Fibroblast of villous mesenchyme (primary cell): ENCODE measurements at places on chromosomes 13 and 19.

DNA sequence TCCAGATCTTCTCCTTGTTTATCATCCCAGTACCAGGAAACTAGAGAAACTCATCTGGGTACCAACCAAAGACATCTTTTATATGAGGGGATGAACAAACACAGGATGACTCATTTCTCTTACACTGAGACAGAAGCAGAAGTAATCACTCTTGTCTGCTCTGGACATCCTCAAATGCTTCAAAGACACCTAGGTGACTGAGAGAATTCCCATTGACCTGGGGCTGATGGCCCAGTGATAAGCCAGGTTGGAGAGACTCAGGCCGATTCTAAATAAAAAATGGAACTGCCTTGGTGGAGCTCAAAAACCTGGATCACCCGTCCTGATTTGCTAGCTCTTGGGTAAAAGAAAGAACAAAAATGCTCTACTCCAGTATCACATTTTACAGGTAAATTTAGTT lies 182.2 kb downstream of the ZNF486 start:
- DNase-seq, result no peak

- DNase-seq, result peak; percentile 10
Measured at GRCh38 chr19:56837492-56838023, 3.0 kb downstream of the PEG3 start.

DNA sequence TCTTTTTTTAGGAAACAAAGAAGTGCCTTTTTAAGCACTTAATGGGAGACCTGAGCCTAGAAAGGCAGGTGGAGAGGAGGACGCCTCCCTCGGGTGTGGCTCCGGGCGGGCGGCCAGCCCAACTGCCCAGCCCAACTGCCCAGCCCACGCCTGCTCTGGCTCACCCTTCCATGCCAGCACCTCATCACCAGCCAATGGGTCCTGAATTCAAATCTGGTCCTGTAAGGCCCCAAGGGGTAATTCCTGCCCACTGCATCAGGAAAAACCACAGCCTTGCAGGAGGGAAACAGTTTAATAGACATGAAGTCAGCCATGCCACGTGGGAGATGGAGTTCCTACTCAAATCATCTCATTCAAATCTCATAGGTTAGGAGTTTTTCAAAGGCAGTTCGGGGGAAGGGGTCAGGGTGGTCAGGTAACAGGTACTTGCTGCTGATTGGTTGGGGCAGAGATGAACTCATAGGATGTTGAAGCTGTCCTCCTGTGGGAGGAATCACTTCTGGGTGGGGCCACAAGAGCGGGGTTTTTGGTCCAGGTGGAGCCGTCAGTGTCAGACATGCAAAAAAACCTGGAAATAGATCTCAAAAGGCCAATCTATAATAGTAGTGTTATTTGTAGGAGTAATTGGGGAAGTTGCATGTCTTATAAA lies 64.9 kb downstream of the HSPH1 start:
- DNase-seq, result no peak

- no peak for DNase-seq
Measured at GRCh38 chr13:101624981-101625380, 172.5 kb downstream of the ITGBL1 start.

DNA sequence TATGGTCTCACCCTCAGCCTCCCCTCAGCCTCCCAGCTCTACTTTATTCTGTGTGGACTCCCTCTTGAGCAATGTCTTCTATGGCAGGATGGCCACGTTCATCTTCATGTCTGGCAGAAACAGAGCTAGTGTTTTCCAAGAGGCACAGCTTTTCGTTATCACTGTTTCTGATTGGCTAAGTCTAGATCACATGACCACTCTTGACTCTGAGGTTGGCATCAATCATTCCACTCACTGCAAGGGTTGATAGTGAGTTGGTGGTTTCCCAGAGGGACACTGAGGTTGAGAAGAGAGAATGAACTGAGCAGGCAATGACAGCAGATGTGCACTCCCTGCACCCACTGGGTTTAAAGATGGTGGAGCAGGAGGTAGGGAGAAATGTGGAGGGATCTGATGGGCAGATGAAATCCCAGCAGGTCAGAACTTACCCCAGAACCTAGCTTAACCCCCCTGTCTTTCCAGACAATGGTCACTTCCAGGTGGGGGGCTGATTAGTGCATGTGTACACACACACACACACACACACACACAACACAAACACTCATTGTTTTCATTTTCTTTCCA lies 26.3 kb upstream of the UQCRFS1 start:
- DNase-seq, result no peak

- DNase-seq, result peak; percentile 57
Measured at GRCh38 chr19:55437410-55437809, 5.7 kb downstream of the SHISA7 start.

GRCh38 chr19:47231215-47232054 lies 436 bp upstream of the BBC3 start:
- DNase-seq, result peak; percentile 92

DNA sequence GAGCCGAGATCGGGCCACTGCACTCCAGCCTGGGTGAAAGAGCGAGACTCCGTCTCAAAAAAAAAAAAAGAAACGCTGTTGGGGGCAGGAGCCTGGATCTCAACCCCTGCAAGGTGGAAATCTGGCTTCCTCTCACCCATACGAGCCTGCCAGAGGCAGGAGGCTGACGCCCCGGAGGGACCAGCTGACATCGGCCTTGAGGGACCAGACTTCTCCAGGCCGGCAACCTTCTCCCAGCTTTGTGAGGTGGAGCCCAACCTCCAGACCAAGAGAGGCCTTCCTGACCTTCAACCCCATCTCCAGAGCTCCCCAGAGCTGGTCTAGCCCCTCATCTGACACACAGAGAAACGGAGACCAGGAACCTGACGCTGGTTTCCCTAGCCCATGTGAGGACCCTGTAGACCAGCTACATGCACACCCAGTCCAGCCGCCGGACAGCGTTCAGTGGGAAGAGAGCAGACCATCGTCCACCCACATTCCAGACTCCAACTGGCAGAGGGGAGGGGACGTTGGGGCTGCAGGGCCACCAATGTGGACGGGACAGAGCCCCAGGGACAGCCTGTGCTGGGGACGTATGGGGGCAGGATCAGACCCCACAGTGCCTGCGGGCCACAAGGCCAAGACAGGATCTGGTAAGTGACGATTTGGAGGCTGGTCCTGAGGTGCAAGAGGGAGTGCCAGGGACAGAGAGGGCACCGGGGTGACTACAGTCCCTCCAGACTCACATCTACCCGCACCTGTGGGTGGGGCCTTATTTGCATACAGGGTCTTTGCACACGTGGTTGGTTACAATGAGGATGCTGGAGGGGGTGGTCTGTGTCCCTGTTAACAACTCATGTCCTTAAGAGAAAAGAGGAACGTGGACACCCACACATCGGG lies 11.4 kb downstream of the SBNO2 start:
- no peak for DNase-seq

GRCh38 chr19:16366433-16367260 lies 42.0 kb downstream of the KLF2 start:
- DNase-seq, result peak; percentile 79
